ENCODE measurements at places on chromosomes 12 and 14.

GRCh38 chr12:65182012-65182739 lies 12.8 kb downstream of the LEMD3 start:
- DNase-seq: no peak

- DNase-seq: no peak
These were observed 75.4 kb downstream of the KNTC1 start for GRCh38 chr12:122602456-122602855.

DNA sequence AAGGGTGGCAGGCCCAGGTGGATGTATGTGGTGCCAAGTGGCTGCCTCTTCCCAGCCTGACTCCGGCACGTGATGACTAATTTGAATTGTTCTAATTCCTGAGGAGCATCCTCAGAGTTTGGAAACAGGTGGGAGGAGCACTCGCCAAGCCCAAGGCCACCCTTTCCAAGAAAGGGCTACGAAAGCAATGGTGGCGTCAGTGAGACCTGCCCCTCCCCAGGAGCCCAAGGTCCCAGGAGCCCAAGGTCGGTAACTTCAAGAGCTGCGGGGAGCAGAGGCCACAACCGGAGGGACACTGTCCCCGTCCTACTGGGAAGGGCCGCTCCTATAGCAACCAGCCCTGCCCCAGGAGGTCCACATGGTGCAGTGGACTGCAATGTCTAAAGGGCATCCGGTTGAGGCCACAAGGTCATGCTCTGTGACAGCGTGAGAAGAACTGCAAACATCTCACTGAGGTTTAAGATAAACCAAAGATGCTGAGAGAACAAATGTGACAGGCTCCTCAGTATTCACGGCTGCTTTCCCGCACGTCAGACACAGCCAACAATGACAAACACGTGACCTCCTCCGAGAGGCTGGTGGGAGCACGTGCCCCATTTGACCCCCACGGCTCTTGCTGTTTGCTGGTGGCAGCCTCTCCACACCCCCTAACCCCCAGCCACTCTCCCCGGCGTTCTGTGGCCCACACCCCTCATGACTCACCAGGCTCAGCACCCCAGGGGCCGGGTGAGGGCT lies 79.6 kb downstream of the ITPK1 start:
- no peak for DNase-seq

DNA sequence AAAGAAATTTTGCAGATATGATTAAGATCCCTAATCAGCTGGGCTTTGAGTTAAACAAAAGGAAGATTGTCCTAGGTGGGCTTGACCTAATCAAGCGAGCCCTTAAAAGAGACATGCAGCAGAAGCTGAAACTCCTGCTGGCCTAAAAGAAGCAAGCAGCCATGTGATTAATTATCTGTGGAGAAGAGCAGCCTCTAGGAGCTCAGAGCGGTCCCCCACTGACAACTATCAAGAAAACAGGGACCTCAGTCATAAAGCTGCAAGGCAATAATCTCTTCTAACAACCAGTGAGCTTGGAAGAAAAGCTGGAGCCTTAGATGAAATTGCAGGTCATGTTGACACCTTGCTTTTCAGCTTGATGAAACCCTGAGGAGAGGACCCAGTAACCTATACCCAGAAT lies 288.9 kb upstream of the CLEC14A start:
- no peak for DNase-seq

- DNase-seq: no peak
These were observed 49.5 kb downstream of the TSPAN19 start for GRCh38 chr12:84986586-84986985.

DNA sequence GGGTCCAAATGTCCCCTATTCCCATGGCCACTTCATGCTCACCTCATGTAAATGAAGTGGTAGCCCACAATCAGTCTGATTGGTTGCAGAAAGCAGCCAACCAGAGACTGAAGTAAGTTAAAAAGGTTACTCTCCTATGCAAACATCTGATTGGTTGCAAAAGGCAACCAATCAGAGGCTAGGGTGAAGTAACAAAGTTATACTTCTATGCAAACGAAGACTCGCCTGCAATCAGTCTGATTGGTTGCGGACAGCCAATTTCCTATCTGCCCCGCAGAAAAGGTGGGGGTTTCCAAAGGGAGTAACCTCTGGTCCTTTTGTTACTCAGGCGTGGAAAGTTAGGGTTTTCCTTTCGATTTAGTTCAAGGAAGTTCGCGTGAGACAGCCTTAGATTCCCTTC lies 208.1 kb upstream of the NEDD1 start:
- DNase-seq: no peak

GRCh38 chr12:3137268-3137781 lies 60.1 kb downstream of the TSPAN9 start:
- DNase-seq: no peak

- no peak for DNase-seq
These were observed 918 bp downstream of the LIN7A start for GRCh38 chr12:80936642-80937390.

- no peak for DNase-seq
These were observed 55.8 kb downstream of the GALNT4 start for GRCh38 chr12:89468648-89469326.

DNA sequence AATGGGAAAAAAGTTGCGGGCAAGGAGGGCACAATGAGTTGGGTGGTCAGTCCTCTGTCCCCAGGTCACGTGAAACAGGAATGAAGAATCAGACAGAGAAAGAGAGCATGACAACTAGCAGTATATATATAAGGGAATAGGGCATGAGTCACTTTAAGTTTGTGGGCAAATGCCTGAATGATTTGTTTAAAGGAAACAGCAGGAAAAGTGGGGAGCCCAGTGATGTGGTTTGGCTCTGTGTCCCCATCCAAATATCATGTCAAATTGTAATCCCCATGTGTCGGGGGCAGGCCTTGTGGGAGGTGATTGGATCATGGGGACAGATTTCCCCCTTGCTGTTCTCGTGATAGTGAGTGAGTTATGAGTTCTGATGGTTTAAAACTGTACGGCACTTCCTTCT lies 195.3 kb upstream of the IGF1 start:
- DNase-seq: no peak
